Naive B cell (primary cell): ENCODE measurements at places on chromosomes 5 and 9. TPM values are rescaled to one million over a fixed set of nuclear protein-coding genes. Genes with fewer than 3 reads are reported as not detected.

- no peak for DNase-seq
Measured at GRCh38 chr9:116360989-116361388, 207.4 kb downstream of the PAPPA start.

GRCh38 chr9:113585085-113585442, 121.5 kb downstream of the RGS3 start:
- DNase-seq: no peak

GRCh38 chr5:76175821-76176403, 92.7 kb downstream of the SV2C start:
- DNase-seq: no peak

- no peak for DNase-seq
Measured at GRCh38 chr9:36935768-36936497, 98.1 kb downstream of the PAX5 start.

ATG10 gene
- 7.8 TPM for polyA plus RNA-seq

- no peak for DNase-seq
Measured at GRCh38 chr5:173735691-173736090, 119.2 kb upstream of the BOD1 start.

DNA sequence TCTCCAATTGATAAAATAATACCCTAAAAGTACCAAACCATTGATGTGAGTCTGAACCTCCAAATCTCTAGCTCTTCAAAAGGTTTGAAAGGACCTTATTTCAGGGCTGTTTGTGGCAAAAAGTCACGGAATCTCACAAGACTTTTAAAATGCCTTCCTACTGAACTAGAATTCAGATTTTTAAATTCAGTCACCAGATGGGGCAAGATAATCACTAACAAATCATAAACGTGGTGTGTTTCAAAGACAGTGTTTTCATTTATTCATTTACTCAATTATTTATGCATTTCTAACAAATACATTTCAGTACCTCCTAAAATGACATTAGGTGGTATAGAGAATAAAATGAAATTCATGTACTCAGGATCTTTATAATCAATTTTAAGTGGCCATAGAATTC, 68.2 kb upstream of the SMC2 start:
- no peak for DNase-seq

- no peak for DNase-seq
Measured at GRCh38 chr5:116585227-116585626, 10.6 kb upstream of the SEMA6A start.

C9orf152 gene
- polyA plus RNA-seq: not detected
